ENCODE measurements at places on chromosomes 16 and 17.

- no peak for DNase-seq
Observed at GRCh38 chr16:25035494-25036405, 20.6 kb upstream of the ARHGAP17 start.

DNA sequence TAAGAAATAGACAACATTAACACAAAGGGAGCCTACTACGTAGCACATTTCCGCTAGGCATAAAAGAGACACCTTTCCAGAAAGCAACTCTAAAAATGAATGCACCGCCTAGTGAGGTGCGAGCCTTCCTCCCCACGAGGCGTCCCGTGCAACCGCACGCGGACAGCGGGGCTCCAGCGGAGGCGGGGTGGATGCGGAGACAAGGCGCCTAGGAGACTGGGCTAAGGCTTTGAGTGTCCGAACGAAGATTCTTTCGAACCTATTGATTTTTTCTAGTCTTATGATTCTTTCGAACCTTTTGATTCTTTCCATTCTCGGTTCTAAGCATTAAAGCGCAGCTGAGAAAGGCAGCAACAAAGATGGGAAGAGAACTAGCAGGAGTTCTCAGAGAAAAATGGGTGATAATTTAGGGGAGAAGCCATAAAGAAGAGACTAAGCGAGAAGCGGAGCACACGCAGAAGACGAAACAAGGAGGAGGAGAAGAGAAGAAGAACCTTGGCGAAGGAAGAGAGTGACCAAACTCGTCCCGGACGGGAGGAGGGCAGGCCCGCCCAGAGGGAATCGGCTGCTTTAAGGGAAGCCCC lies 394 bp upstream of the CPD start:
- peak; percentile 55 for DNase-seq

GRCh38 chr16:26762594-26762993 lies 304.1 kb upstream of the C16orf82 start:
- DNase-seq = no peak

GRCh38 chr17:27283060-27283459 lies 10.9 kb upstream of the WSB1 start:
- no peak for DNase-seq

- no peak for DNase-seq
Observed at GRCh38 chr17:16915752-16916556, 56.0 kb downstream of the TNFRSF13B start.

DNA sequence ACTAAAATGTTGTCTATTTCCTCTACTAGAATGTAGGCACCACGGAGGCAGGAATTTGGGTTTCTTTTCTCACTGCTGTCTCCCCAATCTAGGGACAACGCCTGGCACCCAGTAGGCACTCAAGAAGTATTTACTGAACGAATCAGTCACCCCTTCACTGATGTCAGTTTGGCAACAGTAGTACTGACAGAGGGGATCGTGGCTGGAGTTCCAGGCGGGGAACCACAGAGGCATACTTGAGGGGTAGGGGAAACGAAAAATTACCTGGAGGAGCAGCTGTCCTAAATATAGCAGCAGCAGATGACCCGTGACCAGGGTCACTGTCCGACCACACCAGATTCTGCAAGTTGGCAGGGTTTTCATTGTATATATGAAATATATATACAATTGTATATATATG lies 33.3 kb downstream of the TRIM25 start:
- no peak for DNase-seq

GRCh38 chr16:79278506-79278905 lies 322.0 kb downstream of the MAF start:
- DNase-seq = no peak

DNA sequence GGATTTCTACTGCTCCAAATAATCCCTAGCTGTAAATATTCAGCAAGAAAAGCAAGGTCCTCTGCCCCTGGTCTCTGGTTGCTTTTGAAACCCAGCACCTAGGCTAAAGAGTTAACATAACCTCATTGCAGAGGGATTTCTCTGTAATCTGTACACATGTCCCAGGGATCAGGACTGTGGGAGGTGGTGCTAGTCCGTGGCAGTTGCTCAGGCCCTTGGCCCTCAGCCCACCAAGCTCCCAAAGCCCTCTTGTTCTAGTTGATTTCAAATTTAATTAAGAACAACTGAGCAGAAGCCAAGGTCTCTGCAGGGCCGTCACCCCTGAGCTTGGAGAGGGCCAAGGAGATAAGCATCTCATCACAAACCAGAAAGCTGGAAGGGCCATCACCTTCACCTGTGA lies 181.1 kb downstream of the SOX9 start:
- no peak for DNase-seq

DNA sequence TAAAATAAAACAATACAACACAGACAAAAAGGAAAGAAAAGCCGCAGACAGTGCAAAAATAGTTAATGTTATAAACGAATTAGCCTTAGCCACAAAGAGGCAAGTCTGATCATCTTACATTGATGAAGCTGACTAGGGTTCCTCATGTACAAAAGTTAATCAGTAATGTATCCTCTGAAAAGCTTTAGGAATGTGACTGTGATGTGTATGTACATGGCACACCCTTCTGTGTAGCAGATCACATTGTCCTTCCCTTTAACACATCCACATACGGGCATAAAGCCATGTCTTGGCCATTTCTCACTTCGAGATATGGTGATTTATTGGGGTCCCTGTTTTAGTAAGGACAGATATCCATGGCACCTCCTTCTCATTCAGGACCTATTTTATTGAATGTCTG lies 1327.5 kb upstream of the CDH8 start:
- DNase-seq = no peak

- DNase-seq = no peak
Observed at GRCh38 chr17:15351478-15351840, 10.1 kb upstream of the TEKT3 start.

- no peak for DNase-seq
Observed at GRCh38 chr17:57406131-57406980, 150.0 kb downstream of the MSI2 start.

GRCh38 chr16:81542609-81543570 lies 98.3 kb downstream of the CMIP start:
- DNase-seq = no peak

- DNase-seq = no peak
Observed at GRCh38 chr17:16171613-16172012, 43.7 kb downstream of the NCOR1 start.

DNA sequence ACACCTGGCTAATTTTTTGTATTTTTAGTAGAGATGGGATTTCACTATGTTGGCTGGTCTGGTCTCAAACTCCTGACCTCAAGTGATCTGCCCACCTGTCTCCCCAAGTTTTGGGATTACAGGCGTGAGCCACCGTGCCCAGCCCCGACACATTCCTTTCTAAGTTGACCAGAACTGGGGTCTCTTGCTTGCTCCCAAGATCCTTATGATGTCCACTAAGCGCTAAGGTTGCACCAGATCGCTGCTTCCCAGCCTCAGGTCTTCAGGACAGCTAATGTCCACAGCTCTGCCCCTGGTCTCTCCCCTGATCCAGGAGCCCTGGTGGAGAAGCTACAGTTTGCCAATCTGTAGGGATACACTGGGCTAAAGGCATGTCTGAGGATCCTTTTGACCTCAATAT lies 29.5 kb downstream of the NSMCE1 start:
- DNase-seq = no peak

- no peak for DNase-seq
Observed at GRCh38 chr16:47069313-47069712, 74.4 kb downstream of the NETO2 start.

GRCh38 chr17:2804912-2805311 lies 8.7 kb downstream of the RAP1GAP2 start:
- no peak for DNase-seq
